Renal pelvis (tissue), 12 donors: ENCODE measurements at places on chromosomes 4 and X.

DNA sequence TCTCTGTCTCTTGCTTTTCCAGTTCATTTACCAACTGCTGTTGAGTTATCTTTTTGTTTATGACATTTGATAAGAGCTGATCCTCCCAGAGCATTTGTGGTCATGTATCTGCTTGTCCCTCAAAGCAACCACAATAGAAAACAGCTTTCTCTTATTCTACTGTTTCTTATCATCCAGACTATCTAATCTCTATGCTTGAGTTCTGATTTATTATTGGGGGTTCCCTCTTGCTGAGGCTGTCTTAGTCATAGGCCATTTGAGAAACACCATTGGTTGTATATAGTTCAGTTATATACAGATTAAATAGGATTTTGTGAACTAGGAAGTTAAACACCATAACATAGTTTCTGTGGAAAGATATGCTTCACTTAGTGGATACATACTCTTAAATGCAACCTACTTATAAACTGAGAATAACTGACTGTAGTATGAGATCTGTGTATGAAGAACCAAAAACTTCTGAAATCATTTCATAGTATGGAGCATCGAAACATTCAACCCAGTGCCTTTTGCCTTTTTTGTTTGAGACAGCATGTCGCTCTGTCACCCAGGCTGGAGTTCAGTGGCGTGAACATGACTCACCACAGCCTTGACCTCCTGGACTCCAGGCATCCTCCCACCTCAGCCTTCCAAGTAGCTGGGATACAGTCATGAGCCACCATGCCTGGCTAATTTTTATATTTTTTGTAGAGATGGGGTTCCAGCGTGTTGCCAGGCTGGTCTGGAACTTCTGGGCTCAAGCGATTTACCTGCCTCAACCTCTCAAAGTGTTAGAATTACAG is 75.8 kb downstream of the STIM2 start:
- DNase-seq = no peak

GRCh38 chrX:69503782-69504625 is at the start of gene NALF2:
NALF2 (plus strand) TSS chrX:69504326; CDS start chrX:69505283, 957 bp downstream.
- DNase-seq = peak; percentile 77

DNA sequence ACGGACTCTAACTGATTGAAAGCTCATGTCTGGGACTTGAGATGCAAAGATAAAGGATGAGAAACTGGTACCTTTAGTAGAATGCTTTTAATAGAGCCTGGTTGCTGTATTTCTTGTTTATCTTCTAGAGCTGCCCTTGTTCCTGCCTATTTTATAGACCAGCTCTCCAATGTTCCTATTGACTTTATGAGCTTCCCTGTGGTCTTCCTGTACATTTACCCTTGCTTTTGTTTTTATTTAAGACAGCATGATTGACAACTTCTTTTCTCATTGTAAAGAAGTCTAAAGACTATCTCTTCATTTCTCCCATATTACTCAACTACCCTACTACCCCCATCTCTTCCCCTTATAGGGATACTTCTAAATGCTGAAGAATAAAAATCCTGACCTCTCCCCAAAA is 174.7 kb downstream of the UGT8 start:
- DNase-seq = no peak

DNA sequence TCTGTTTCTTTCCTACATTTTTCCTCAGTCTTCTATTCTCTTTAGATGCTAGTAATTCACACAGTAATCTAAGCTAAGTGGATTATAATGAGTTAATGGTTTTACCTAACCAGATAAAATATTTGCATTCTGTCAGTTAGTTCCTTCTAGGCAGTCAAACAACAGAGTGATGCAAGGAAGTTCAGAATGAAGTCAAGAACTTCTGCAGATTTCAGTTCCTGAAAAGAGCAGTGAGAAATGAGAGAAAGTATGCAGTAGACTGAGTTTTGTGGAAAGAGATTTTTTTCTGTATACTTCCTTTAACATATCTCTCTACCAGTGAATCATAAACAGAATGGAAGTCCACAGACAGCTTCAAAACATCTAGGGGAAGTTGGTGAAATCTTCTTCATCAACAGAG is 774.0 kb upstream of the POU3F4 start:
- DNase-seq = no peak

DNA sequence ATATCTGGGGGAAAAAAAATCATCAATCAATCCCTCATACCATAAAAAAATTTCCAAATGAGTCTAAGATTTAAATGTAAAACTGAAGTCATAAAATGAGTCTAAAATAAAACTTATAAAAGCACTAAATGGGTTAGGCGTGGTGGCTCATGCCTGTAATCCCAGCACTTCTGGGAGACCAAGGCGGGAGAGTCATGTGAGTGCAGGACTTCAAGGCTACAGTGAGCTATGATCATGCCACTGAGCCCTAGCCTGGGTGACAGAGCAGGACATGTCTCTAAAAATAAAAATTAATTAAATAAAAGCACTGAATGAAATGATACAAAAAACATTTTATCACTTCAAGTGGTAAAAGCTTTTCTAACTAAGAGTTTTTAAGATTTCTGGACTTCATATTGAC is 83.3 kb downstream of the LRBA start:
- DNase-seq = no peak

- no peak for DNase-seq
Measured at GRCh38 chr4:62550121-62550520, 1350.0 kb downstream of the ADGRL3 start.

GRCh38 chr4:108828620-108829019 is 65.8 kb upstream of the ETNPPL start:
- no peak for DNase-seq

- DNase-seq = no peak
Measured at GRCh38 chrX:102739657-102740056, 19.1 kb downstream of the GPRASP3 start.

DNA sequence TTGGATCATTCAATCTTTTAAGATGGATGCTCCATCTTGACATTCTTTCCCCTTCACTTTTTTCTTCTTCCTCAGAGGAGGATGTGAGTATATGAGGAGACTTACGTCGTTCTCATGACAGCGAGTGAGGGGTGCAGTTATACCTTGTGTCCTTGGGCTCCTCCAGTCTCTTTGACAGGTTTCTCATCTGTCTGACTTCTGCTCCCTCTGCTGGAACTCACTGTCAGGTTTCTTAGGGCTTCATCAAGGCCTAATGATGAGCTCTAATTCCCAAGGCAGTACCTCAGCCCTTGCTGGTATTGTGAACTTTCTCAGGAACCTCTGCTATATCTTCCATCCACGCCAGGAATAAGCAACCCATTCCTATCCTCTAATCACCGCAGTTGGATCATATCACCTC is 237.8 kb upstream of the ADGRL3 start:
- no peak for DNase-seq

GRCh38 chr4:57023104-57023503 is 44.4 kb downstream of the POLR2B start:
- no peak for DNase-seq

DNA sequence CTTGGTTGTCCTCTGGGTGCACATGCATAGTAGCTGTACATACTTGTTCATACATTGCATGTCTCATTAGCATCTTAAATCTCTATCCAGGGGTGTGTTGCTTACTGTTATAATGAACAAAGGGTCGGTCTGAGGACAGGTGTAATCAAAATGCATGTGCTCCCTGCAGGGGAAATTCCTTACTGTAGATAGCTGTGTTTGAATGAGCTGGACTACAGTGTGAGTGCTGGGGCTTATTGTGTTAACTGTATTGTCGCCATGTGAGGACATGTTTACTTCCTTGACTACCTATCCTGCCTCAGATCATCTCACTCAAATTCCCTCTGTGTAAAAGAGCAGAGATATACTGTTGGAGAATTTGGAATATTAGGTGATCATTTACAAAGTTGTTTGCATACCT is 98.7 kb downstream of the KLHL34 start:
- DNase-seq = no peak

- DNase-seq = no peak
Measured at GRCh38 chr4:88807499-88807898, 109.9 kb upstream of the NAP1L5 start.

- DNase-seq = no peak
Measured at GRCh38 chr4:144710526-144710912, 64.6 kb downstream of the HHIP start.

GRCh38 chr4:85722807-85723206 is 247.9 kb downstream of the ARHGAP24 start:
- DNase-seq = no peak

- peak; percentile 61 for DNase-seq
Measured at GRCh38 chr4:100582146-100582545, 64.3 kb upstream of the EMCN start.

- no peak for DNase-seq
Measured at GRCh38 chrX:56812515-56813105, 83.6 kb downstream of the NBDY start.

- DNase-seq = no peak
Measured at GRCh38 chr4:13496605-13497004, 12.5 kb upstream of the RAB28 start.

- no peak for DNase-seq
Measured at GRCh38 chr4:158966091-158966490, 136.8 kb upstream of the RAPGEF2 start.

DNA sequence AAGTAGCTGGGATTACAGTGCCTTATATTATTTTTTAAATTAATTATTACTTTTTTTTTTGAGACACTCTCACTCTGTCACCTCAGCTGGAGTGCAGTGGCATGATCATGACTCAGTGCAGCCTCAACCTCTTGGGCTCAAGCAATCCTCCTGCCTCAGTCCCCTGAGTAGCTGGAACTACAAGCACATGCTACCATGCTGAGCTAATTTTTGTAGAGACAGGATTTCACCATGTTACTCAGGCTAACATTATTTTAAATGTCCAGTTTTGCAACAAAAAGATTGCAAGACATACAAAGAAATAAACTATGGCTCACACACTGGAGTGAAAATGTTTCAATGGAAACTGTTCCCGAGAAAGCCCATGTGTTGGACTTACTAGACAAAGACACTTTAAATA is 59.2 kb downstream of the MND1 start:
- DNase-seq = no peak

GRCh38 chrX:9396930-9397329 is 67.9 kb upstream of the TBL1X start:
- DNase-seq = peak; percentile 26

- no peak for DNase-seq
Measured at GRCh38 chr4:76879731-76880364, 18.1 kb downstream of the SOWAHB start.
